HAP-1 (cell line): ENCODE measurements at places on chromosomes 7 and 10.
A peak's percentile ranks its signal among the peaks of the same experiment; 100 is the strongest.

DNA sequence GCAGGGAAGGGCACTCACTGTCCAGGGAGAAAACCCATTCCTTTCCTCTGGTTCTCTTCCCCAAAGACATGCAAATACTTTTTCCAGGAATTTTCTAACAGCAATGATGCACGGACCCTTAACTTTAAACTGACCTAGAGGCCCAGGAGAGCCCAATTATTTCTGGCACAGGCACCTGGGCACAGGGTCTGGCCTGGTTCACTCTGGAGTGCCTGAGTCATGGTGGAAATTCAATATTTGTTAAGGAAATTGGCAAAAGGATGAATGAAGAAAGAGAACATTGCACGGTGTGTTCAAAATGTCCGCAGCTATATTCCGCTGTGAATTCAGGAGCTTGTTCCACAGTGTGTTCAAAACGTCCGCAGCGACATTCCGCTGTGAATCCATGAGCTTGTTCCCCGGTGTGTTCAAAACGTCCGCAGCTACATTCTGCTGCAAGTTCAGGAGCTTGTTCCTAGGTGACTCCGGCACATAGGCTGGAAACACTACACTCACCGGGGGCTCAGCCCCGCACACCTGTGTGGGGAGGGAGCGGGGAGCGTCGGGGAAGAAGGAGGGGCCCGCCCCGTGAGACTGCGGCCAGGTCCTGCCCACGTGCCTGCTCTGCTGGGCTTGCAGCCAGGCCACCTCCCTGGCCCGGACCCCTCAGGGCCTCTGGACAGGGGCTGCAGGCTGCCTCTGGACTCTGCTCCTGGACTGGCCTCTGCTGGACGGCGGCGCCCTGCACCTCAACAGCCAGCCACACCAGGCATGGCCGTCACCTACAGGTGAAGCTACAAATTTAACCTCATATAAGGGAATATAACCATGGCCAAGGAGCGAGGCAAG is 72.0 kb upstream of the FAM20C start:
- DNase-seq = no peak

DNA sequence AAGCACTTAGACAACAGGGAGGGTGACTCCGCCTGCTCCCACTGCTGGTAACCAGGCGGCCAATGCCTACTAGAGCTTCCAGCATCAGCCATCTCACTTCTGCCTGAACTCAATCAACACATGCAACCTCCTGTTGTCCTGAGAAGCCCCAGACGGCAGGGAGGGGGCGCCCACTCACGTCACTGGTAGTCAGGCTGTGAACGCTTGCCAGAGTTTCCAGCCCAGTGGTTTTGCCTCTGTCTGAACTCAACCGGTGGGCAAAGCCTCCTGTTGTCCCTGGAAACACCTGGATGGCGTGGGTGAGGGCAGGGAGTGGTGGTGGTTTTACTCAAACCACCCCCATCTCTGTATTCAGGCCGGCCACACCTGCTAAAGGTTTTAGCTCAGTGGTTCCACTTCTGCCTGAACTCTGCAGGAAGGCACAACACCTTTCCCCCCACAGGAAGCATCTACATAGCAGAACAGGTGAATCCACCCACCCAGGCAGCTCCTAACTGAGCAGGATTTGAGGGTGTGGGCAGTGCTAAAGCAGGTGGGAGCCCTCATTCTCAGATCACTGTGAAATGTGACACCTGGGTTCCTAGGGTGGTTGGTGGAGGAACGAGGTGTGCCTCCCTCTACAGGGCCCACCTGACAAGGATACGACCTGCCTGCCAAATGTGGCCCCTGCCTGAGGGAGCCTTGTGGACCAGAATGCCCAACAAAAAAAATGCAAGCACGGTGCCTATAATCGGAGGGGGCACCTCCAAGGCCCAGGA is 563.0 kb upstream of the SEMA3D start:
- DNase-seq = no peak

GRCh38 chr10:98745645-98746044 is 298.9 kb upstream of the HPS1 start:
- no peak for DNase-seq

GRCh38 chr7:5045558-5046396 is at the start of gene RBAK:
RBAK (plus strand) TSS chr7:5045860; CDS start chr7:5048077, 2,217 bp downstream.
- peak; percentile 92 for DNase-seq

GRCh38 chr7:81925530-81925929 is 155.7 kb upstream of the HGF start:
- DNase-seq = no peak

- no peak for DNase-seq
Measured at GRCh38 chr10:116271593-116272439, 1.2 kb downstream of the GFRA1 start.

DNA sequence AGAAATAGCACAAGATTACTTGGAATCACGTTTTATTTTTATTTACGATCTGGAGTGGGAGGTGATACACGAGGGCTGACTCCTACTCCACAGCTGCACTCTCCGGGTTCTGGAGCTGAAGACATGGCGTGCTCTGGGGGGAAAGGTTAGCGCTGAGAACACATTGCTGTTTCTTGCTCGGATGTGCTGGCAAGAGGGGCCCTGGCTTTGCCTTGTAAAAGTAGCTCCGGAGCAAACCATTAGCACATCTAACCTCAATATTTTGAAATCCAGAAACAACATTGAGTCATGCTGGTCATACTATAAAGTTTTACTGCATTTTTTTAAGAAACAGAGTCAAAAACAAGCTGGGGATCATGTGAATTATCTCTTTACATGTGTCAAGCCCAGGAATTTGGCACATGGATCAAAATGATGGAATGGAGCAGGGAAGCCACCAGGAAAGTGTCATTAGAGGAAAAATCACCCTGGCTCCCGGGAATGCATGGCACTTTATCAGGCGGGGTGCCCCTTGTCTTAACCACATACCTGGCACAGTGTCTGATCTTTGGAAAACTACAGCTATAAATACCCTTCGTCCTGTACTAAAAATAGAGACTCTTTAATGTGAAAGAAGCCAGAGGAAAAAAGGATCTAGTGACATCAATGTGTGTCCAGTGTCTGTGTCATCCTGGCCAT is 31.6 kb upstream of the LYZL1 start:
- DNase-seq = no peak

DNA sequence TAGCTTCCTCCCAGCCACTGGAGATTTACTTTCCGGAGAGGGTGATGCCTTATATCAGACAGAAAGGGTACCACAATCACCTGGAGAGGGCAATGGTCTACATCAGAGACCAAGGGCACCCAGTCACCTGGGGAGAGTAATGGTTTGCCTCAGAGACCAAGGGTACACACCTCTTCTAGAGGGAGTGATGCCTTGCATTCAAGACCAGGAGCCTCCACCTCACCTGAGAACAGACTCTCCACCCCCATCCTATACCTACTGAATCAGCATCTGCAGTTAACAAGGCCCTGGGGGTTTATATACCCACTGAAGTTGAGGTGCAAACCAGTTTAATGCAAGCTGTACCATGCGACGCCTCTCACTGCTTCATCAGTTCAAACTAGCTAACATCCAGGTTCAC is 270.2 kb upstream of the IGFBP3 start:
- no peak for DNase-seq

GRCh38 chr10:52232561-52233350 is 81.3 kb upstream of the DKK1 start:
- DNase-seq = no peak

- no peak for DNase-seq
Measured at GRCh38 chr7:70190281-70190680, 592.0 kb downstream of the AUTS2 start.

DNA sequence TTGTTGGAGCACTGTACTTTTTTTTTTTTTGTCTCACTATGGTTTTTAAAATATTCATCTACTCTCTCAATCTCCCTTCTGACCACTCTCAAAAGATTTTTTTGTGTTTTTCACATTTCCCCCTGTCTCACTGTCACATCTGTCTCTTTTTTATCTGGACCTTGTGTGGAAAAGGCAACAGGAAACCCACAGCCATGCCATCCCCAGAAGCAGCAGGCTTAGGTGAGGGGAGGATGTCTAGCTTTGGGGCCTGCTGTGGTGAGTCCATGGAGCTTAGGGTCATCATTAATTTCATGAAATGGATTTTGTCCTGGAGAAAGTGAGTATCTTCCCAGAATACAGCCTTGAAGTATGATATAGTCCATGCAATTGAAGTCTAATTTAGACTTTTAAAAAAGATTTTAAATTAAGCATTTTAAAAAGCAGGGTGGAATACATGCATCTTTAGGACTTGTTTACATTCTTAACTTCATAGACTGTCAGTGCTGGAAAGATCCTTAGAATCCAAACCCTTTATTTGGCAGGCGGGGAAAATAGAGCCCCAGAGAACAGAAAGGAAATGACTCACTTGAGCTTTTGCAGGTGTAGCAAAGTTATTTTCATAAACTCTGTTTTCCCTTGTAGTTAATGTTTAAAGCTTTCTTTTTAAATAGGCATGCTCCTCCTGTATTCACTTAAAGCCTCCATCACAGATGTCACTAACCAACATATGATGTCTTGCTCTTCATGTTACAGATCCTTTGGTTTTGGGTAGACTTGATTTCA is 25.1 kb downstream of the MINDY4 start:
- DNase-seq = no peak

DNA sequence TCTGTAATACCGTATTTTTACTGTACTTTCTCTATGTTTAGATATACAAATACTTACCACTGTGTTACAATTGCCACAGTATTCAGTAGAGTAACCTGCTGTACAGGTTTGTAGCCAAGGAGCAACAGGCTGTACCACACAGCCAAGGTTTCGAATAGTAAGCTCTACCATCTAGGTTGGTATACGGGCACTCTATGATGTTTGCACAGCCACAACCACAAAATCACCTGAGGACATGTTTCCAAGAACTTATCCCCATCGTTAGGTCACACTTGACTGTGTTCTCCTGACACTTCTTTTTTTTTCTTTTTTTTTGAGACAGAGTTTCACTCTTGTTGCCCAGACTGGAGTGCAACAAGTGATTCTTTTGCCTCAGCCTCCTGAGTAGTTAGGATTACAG is 134.6 kb upstream of the TRIM24 start:
- DNase-seq = no peak

DNA sequence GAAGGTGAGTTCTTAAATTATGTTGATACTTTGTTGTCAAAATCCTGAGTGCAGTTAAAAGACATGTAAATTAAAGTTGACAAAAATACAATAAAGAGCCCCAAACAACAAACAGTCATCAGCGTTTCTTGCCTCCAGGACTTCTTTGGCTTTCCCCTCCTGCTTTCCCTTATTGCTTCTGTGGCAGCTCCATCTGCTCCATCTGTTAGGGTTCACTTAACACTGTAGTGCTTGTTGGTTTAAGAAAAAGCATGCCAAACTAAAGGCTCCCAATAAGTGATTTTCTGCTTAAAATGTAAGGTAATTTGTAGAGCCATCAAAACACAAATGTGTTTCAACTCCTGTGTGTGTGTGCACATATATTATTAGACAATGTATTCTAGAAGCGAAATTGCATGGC is 254.3 kb upstream of the GNAI1 start:
- no peak for DNase-seq

DNA sequence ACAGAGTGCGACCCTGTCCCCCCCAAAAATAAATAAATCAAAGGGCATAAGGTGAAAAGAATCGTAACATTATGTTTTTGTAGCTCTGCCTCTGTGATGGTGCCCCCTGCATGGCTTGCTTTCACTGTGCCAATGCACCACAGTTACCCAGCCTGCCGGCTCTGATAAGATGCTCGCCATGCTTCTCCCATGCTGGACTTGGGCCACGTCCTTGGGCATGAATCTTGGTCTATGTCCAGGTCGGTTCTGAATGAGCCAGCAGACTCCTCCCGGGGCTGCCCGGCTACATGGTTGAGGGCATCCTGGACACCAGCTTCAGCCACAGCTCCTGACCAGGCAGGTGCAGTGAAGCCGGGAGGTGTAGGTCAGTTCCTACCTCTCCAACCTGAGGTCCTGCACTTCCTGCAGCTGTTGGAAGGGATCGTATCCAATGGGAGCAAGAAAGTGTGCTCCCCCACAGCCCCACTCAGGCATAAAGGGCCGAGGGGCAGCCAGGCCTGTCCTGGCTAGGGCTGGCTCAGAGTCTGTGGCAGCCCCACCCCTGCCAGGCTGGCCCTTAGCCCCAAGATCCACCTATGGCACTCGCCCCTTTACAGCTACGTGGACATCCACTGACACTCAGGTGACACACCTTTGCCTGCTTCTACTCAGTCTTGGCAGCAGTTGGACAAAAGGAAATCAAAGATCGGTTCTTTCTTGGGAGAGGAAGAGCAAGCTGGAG is 34.1 kb downstream of the CHST3 start:
- DNase-seq = no peak

GRCh38 chr7:41792120-41792519 is 89.2 kb upstream of the INHBA start:
- DNase-seq = no peak

DNA sequence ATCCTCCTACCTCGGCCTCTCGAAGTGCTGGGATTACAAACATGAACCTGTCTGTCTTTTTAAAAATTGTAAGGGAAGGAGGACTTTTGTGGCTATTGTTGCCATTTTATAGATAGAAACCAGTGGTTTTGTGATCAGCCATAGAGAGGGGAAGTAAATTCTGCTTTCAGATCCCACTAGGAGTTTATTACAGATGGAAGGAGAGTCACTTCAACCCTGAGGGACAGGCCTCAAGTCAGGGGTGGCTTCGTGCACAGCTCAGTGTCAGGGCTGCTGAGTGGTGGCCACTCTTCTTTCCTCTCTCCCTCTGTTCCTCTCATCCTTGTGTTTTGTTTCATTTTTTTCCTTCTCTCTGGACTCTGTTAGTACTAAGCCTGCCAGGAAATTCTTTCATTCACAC is 60.8 kb downstream of the OGDH start:
- no peak for DNase-seq

GRCh38 chr10:16155834-16156233 is 281.0 kb upstream of the PTER start:
- no peak for DNase-seq

- no peak for DNase-seq
Measured at GRCh38 chr10:115654961-115655360, 561.8 kb downstream of the ATRNL1 start.

GRCh38 chr10:104622598-104623209 is 18.4 kb upstream of the SORCS3 start:
- no peak for DNase-seq

- peak; percentile 50 for DNase-seq
Measured at GRCh38 chr7:29989257-29989995, at the start of gene SCRN1. SCRN1 (minus strand) TSS chr7:29989801; CDS start chr7:29969067, 20,734 bp downstream.

- DNase-seq = no peak
Measured at GRCh38 chr10:101781984-101782810, 1.0 kb downstream of the NPM3 start.

GRCh38 chr7:68074242-68074641 is 1077.6 kb downstream of the TYW1 start:
- DNase-seq = no peak

DNA sequence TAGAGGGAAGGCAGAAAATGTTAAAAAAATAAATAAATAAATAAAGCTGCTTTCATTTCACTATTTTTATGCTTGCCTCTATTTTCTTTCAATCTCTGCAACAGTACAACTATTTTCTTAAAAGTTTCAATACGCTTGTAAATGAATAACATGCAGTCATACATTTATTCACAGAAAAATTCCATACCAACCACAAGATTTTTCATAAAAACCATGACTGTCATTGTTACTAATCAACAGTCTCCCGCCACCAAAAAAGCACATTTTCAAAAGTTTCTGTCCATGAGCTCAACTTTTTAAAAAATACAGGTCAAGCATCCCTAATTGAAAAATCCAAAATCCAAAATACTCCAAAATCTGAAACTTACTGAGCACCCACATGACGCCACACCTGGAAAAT is 5.3 kb downstream of the PARD3 start:
- no peak for DNase-seq
